ENCODE measurements at places on chromosomes 3 and 15. TPM values are rescaled to one million over a fixed set of nuclear protein-coding genes. Genes with fewer than 3 reads are reported as not detected.

GRCh38 chr15:59524331-59524731 is 86.3 kb downstream of the FAM81A start:
- no peaks in the 10 kb centered on the region for H3K27me3 ChIP-seq
- H3K4me1 ChIP-seq, result peaks cover 27% of the 10 kb centered on the region
- peak; percentile 38 for DNase-seq
- H3K36me3 ChIP-seq, result no peaks in the 10 kb centered on the region
- no peak overlapping the region for H3K27ac ChIP-seq
- H3K4me3 ChIP-seq, result no peak overlapping the region

- DNase-seq, result no peak
- H3K4me3 ChIP-seq, result no peak overlapping the region
- peaks cover 24% of the 10 kb centered on the region for H3K36me3 ChIP-seq
- no peaks in the 10 kb centered on the region for H3K27me3 ChIP-seq
- no peak overlapping the region for H3K27ac ChIP-seq
- H3K4me1 ChIP-seq, result peaks cover 38% of the 10 kb centered on the region
Measured at GRCh38 chr3:38141952-38142273, 3.5 kb downstream of the MYD88 start.

TOP2B gene
- 79.7 TPM for total RNA-seq

GOLGA8J gene
- 0.19 TPM for total RNA-seq

IQCF5 gene
- total RNA-seq, result not detected
